ENCODE measurements at places on chromosomes 3 and 15.
A peak's percentile ranks its signal among the peaks of the same experiment; 100 is the strongest.

- no peak for DNase-seq
Observed at GRCh38 chr15:88125576-88125975, 131.0 kb downstream of the NTRK3 start.

DNA sequence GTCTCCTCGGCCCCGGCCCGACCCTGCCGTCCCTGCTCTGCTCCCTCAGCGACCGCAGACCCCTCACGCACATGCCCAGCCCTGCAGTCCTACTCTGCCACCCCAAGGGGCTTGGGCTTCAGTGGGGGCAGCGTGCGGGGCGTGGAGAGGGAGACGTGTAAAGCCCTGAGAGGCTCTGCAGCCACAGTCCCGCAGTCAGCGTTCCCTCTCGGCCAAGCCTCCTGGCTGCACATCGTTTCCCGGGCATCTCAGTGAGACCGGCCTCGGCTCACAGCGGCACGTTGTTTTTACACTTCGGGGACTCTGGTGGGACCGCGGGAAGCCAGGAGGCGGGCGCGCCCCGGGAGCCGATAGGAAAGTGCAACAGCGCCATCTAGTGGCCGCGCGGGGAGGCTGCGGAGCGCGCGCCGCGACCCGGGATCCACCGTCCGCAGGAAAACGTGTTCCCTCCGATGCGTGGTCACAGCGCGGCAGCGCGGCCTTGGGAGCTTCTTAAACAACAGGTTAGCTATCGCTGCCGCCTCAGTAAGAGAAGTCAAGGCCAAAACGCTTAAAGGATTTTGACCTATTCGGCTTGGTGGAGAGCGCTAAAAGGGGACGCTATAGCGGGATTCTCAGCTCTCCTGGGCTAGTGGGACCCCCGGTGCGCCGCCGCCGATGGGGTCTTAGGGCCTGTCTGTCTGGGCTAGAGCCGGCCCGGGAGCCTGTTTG, 226.8 kb upstream of the IGF1R start:
- DNase-seq: peak; percentile 34

DNA sequence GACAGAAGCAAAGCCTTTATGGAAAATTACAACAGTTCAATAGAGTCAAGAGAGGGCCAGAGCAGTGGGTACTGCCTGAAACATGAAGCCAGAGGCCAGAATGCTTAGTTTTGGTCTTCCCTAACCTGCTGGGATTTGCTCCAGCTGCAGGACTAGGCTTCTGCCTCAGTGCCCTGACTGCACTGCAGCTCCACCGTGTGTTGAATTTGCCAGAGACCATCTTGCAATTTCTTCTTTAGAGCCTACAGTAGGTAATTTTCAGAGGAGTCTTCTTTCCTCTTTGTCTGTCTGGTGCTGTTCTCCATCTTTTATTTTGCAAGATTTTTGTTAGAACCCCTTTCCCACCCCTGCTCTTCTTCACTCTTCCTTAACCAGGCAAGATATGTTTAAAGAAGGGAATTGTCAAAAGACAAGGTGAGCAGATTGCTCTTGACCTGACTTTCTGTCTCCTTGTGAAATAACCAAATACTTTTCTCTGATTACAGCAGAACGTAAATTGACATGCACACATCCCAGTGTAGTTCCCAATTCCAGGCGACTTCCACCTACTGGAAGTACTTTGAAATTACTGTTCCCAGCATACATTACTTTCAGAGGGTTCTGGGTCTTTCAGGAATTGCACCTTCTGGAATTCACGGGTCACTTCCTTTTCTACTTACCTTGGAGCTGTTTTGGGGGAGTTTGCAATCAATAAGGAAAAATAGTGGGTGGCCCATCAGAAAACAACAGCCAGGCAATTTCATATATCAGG, 161.2 kb downstream of the MINAR1 start:
- no peak for DNase-seq

DNA sequence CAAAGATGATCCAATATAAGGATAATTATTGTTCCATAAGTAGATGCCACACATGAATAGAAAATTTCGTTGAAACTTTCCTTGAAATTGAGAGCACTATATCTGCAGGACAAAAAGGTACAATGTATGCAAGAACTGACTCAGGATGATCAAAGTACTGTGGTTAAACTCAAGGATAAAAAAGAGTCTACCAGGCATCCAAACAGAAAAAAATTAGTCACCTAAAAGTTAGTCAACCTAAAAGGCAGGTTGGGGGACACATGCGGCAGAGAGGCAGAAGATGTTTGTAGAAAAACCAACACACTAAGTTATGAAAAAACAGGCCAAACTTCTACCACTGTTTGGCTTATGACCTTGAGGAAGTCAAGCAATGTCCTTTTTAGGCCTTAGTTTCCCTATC, 68.7 kb downstream of the GSK3B start:
- no peak for DNase-seq

DNA sequence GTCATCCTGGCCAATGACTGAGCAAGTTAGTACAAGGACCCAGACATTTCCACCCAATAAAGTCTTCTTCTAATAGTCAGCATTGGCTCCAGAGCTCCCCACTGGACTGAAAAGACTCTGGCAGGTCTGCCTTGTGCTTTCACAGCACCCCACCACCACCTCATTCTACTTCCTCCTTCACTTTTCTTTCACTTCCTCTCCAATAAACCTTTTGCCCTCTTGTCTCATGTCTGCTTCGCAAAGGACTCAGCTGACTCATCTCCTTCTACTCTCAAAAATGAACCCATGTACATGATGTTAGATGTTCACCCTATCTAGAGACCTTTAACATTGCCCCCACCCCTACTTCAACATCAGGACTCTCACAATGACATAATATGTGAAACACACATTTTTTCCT, 181.0 kb upstream of the PPP2R3A start:
- DNase-seq: no peak

DNA sequence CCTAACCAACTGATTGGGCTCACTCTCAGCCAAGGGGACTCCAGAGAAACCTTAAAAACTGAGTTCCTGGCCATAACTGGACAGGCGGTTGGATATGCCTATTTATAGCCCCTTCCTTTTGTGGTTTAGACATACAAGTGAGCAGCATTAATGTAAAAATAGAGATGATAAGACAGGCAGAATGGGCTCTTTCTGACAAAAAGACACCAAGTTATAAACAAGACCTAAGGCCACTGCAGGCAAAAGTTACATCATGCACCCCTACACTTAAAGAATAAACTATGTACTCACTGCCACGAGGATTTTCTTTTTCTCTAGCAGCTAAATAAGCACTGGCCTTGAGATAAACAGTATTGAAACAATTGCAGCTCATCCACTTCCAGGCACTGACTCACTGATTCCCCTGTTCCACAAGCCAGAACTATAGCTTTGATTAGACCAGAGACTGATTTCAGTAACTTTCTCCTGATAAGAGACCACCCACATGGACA, 30.1 kb downstream of the SUCNR1 start:
- no peak for DNase-seq

DNA sequence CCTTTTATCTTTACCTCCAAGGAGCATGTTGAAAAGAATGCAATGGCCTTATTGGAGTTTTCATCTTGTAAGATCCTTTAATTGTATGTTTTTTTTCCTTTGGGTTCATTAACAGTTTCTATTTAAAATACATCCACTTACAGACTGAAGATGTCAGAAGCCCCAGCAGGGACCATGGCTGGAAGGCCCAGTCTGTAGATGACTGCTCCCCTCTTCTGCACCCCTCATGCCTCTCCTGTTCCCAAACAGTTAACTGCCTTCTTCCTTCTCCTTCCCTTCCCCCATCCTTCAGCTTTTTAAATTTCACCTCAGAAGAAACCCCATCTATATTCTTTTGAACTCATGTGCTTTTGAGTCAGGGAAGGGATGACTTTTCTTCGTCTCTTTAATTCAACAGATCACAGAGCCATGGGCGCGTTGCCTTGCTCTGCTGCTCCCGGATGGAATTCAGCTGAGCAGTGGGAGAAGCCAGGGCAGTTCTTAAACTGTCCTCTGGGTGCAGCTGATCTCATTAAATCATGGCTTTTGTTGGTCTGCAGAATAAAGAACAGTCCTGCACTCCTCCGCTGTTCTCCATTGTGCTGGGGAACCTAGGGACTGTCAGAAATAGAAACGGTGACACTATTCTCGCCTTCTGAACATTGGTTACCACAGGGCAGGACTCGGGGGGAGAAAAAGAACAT, 71.5 kb upstream of the EIF1B start:
- DNase-seq: no peak

DNA sequence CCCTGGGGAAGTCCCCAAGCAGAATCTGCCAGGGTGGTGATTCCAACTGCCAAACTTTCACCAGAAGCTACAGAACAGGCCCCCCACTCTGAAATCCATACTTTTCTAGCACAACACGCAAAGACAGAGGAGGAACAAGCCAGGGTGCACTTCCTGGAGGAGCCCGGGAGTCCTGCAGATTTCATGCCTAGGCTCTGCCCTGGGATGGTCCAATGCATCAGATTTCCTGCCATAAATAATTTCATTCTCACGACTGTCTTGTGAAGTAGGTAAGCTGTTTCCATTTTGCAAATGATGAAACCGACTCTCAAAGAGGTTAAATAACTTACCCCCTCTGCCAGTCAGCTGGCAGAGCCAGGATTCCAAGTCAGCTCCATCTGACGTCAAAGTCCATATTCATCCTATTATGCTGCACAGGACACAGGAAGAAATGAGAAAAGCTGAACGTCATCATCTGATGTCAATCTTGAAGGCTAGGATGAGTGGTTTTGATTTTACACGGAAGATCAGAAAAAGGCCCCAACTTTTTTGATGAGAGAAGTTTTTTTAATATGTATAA, 134.8 kb upstream of the IGF1R start:
- DNase-seq: no peak

GRCh38 chr3:30349507-30349906, 256.9 kb upstream of the TGFBR2 start:
- no peak for DNase-seq

- DNase-seq: peak; percentile 60
Observed at GRCh38 chr3:30319713-30320112, 286.7 kb upstream of the TGFBR2 start.

DNA sequence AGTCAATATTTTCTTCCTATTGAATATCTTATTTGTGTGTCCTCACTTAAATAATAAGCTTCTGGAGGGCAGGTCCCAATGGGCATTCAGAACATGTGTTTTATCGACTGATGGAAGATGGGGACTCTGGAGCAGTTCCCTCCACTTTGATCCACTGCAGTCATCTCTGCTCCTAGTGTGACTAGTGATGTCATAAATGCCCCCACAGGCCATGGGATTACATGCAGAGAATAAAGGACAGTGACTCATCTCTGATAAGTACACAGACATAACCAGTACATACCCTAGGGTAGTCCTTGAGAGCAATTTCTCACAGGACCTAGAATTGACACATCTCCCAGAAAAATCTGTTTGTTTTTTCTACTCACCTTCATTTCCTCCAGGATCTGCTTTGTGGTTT, 49.4 kb upstream of the FMN1 start:
- DNase-seq: no peak

GRCh38 chr15:58438956-58439355, 7.2 kb downstream of the LIPC start:
- DNase-seq: peak; percentile 50

DNA sequence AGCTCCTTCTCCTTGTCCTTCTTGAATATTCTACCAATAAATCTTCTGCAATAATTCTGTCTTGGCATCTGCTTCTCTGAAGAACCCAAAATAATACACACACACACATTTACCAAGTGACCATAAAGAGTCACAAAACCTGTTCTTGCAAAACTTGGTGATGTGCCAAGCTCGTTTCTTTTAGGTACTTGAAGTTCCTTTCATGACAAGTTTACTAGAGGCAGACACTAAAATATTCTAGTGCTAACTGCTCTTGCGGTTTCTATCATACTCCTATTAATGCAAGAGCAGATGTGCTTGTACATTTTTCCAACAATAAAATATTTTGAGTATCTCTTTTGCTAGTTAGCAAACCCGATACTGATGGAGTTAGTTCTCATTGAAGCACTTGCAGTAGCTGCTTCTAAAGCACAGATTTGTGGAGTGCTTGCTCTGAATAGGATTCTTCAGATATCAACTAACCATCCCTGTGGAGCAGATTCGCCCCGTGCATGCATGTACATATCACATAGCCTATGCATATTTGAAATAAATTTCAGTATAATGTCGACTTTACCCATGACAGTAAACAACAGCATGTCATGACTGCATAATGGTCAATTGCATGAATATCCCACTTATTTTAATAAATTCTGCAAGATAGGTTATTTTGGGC, 23.2 kb downstream of the HHLA2 start:
- DNase-seq: no peak

GRCh38 chr15:78453447-78453846, 15.4 kb downstream of the IREB2 start:
- no peak for DNase-seq

GRCh38 chr15:61029082-61029481, 200.0 kb downstream of the RORA start:
- no peak for DNase-seq

DNA sequence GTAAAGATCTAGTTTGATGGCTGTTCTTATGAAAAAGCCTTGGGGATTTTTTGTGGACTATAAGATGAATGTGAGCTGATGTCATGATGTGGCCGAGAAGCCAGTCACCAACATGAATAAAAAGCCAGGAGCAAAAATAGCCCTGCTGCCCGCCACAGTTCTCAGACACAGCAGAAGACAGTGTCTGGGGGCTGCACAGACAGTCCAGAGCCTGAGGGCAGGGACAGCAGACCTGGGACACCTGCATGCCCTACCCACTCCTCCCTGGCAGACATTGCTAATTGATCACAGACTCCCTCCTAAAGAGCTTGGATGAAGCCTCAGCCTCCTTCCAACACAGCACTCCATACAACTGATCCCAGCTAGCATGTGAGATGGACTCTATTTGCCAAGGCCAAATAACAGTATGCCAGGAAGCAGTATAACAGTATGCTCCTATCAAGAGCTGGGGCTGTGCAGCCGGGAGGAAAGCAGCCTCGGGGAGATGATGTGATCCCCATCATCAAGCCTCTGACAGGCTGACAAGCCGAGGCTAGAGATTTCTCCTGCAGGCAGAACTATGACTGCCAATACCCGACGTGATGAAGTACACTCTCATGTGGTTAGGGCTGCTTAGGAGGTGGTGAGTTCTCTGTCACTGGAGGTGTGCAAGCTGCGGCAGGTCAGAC, 105.4 kb upstream of the RPL32 start:
- no peak for DNase-seq

DNA sequence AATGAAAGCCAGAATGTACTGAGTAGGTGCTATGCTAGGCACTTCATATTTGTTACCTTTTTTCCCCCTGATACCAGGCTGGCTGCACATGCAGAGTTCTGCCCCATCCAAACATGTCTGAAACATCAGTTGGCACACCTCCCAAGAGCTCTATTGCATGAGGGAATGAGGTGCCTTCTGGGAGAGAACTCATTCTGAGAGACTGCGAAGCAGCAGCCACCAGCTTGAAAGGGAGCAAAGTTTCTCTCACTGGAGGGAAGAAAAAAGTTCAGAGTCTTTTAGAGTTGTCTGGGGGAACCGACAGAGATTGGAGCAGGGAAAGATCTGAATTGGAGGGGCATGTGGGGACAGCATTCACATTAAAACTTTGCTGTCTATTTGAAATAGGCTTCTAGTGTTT, 84.1 kb downstream of the AGBL1 start:
- DNase-seq: no peak

GRCh38 chr3:37770938-37771918, 90.5 kb upstream of the CTDSPL start:
- DNase-seq: no peak

GRCh38 chr3:196016485-196016884, 65.4 kb downstream of the TFRC start:
- no peak for DNase-seq
